ENCODE measurements at places on chromosomes 4 and X. TPM values are rescaled to one million over a fixed set of nuclear protein-coding genes. Genes with fewer than 3 reads are reported as not detected.

CD40LG gene
- total RNA-seq: not detected

NXT2 gene
- 7.3 TPM for total RNA-seq

CLCN5 gene
- total RNA-seq: 16.6 TPM

UTP3 gene
- total RNA-seq: 23.7 TPM
